ENCODE measurements at places on chromosomes 4 and X.

DNA sequence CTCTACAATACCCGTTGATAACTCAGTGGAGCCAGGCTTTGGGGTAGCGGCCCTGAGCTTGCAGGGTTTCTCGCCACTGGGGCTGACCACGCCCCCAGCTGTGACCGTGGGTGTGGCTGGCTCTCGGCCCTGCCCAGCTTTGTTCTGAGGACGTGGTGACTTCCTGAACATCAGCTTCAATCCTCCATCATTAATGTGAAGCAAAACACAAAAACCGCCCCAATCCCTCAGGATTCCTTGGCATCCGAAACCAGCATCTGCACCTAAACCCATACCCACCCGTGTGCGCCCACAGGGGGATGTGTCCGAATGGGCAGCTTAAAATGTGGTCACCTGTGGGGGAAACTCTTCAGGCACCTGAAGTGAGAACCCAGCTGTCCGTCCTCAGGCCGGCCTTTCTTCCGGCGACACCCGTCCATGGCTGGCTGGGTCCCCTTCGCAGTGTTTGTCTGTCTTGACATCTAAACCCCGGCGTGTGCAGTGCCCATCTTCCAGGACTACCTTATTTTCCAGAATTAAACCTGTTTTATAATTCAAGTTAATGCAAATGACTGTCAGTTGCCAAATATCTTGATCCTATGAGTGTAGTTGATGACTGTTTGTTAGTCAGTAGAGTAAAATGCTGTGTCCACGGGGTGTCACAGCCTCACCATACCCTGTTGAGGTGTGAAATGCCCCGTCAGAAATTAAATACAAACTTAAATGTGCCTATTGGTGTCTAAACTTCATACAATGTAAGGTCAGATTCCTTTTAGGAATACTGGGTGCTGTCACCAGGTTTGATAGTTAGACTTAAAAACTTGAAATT, 27.3 kb downstream of the NELFA start:
- DNase-seq, result peak; percentile 22

GRCh38 chrX:19743386-19743785, 144.0 kb downstream of the SH3KBP1 start:
- peak; percentile 33 for DNase-seq

DNA sequence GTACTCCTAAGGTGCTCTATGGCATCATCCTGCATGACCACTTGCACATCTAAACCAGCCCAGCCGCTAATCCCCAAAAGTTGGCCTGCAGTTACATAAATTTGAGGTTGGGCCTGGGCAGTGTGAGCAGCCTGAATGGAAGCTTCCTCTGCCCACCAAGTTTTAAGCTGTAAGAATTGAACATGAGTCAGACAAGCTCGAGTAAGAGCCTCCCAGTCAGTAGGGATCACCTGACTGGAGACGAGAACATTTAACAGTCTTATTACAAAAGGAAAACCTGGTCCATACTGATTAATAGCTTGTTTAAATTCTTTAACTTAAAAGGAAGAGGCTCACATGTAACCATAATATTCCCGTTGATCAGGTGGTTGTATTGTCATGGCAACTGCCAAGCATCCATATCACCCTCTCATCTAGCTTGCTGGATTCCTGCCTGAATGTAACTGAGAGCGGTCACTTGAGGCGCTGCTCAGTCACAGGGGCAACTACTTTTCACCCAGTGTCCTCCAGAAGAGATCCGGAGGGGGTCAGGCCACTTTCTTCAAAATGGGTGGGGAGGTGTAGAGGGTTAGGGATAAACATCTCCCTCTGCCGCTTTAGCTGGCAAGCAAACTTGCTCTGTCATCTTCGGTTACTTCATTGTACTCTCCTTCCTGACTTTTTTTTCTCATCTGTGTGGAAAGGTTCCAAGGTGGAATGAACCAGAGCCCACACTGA, 56.6 kb upstream of the WDR1 start:
- DNase-seq, result no peak

GRCh38 chr4:176270669-176271068, 1.6 kb upstream of the ASB5 start:
- no peak for DNase-seq

GRCh38 chrX:123236859-123237258, 52.8 kb downstream of the GRIA3 start:
- no peak for DNase-seq

DNA sequence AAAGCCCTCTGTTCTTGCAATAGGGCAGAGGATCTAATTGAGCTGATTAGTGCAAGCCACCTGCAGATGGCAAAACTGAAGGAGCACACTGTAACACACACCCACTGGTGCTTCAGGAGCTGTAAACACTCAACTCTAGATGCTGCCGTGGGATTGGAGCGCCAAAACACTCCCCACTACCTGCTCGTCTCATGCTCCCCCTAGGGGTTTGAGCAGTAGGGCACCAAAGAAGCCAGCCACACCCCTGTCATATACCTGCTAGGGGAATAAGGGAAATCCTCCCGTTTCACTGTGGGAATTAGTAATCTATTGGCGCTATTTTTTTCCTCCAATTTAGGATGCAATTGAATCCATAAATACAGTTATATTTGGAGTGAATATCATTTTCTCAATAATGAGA, 360.2 kb downstream of the GLUD2 start:
- DNase-seq, result no peak

DNA sequence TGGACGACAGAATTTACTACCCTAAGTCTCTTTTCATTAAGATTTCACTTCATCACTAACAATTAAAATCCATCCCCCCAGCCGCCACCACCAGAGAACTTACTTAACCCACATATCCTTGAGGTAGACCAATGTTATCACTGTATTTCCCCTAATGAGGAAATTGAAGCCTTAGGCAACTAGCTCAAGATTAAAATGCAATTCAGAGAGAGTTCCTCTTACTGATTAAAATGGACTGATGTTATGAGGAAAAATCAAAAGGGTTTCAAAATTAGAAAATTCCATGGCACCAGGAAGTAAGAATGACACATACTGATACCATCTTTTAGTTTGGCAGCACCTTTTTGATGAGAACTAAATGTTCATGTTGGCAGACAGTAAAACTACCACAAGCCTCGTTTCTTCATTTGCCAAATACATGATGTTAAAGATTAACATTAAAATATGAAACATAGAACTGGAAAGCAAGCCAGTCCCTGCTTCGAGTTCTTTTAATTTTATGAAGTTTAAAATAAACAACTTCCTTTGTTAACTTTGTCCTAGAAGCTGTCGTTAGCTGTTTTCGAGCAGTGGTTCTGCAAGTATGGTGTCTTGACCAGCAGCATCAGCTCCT, 69.3 kb upstream of the CCDC160 start:
- peak; percentile 5 for DNase-seq

DNA sequence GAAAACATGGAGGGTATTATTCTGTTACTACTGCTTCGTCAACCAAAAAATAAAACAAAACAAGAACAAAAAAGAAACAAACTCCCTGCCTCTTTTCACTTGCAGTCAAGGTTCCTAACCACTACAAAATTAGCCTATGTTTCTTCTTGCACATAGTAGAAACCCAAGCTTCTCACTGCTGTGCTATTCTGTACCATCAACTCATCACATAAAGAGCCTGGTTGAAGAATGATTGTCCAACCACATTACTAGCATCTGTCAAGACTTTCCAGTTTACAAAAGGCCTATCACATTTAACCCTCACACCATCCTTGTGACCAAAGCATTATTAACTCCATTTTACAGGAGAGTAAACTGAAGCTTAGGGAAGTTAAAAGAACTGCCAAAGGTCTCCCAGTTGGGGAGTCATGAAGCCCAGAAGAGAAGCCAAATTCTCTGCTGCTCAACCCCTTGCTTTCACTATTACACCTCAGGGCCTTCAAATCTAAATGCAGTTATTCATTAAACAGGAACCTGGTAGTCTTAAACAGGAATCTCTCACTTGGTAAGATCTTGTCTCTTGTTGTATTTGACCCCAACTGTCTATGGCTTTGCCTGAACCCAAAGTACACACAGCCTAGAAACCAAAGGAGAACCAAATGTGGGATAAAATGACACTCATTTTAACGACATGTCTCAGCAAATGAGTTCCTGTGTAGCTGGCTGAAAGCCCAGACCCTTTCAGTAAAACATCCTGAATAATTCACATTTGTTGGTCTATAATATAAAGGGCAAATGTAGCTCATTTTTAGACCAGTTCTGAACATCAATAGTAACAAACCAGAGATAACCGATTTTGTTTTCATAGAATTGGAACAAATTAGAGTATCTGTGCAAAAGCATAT, 8.6 kb downstream of the F9 start:
- no peak for DNase-seq

DNA sequence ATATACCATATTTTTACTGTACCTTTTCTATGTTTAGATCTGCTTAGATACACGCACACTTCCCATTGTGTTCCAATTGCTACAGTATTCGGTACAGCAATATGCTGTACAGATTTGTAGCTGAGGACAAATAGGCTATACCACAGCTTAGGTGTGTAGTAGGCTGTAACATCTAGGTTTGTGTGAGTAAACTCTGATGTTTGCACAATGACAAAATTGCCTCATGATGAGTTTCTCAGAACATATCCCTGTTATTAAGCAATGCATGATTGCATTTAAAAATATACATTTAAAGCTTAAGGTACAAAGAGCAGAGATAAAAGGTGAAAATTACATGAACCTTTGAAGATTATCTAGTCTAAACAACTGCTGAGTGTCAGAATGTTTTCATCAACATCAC, 181.7 kb downstream of the ADGRA3 start:
- no peak for DNase-seq

- DNase-seq, result no peak
These were observed 30.7 kb downstream of the HMX1 start for GRCh38 chr4:8840816-8841455.

DNA sequence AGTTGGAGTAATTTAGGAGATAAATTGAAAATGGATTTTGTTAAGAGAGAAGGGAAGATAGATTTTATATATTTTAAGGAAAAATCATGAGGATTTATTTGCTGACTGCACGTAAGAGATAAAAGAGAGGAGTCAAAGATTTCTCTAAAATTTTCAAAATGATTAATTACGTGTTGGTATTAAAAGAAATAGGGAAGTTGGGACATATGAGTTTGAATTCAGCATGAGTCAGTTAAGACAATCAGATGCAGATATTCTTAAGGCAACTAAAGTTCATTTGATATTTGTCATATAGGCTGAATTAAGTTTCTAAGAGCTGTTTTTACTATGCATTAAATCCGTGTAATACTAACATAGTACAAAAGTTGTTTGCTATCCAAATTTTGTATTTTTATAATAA, 46.9 kb downstream of the TET2 start:
- no peak for DNase-seq

DNA sequence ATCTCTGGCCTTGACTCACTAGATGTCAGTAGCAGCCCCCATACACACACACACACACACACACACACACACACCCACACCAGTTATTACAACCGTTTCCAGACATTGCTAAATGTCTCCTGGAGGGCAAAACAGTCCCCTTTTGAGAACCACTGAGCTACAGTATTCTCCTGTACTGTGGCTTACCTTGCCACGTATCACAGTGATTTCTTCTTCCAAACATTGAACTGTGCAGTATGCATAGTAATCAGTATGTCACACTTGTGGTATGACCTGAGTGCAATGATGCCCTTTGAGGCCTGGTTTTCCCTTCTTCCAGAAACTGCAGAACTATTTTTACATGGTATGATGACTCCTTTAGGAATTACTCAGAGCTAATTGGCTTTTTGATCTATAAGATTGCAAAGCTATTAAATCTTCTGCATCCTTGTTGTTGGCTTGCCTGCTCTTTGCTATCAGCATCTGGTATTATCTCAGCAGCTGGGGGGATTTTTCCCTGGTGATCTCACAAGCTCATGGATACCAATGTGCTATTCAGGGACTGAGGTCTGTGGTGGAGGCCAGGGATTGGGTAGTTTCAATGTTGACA, 3.6 kb upstream of the THOC2 start:
- DNase-seq, result no peak

GRCh38 chrX:9023293-9023692, 10.6 kb downstream of the FAM9B start:
- no peak for DNase-seq

- no peak for DNase-seq
These were observed 50.5 kb upstream of the COL25A1 start for GRCh38 chr4:109352941-109353340.

- no peak for DNase-seq
These were observed 16.8 kb upstream of the ARSH start for GRCh38 chrX:2989565-2989964.

- DNase-seq, result peak; percentile 69
These were observed 65.6 kb downstream of the JAKMIP1 start for GRCh38 chr4:6134612-6135220.

GRCh38 chr4:184147858-184148737, 69.6 kb downstream of the ENPP6 start:
- DNase-seq, result no peak

- DNase-seq, result no peak
These were observed 2.5 kb upstream of the TMEM47 start for GRCh38 chrX:34659575-34659974.

DNA sequence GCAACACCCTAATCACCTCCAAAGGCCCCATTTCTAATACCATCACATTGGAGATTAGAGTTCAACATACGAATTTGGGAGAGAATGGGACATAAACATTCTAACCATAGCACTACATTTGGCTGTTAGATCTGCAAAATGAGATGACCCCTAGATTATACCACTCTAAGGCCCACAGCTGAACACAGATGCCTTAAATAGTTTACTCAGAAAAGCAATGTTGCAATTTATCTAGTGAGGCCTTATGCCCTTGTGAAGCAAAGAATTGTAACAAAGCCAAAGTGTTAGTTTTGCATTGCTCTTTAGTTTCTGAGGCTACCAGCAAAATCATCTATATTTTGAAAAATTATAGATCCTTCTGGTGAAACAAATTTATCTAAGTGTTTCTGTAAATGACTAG, 31.6 kb upstream of the ARHGEF6 start:
- DNase-seq, result no peak
